ENCODE measurements at places on chromosomes 1 and 21.

DNA sequence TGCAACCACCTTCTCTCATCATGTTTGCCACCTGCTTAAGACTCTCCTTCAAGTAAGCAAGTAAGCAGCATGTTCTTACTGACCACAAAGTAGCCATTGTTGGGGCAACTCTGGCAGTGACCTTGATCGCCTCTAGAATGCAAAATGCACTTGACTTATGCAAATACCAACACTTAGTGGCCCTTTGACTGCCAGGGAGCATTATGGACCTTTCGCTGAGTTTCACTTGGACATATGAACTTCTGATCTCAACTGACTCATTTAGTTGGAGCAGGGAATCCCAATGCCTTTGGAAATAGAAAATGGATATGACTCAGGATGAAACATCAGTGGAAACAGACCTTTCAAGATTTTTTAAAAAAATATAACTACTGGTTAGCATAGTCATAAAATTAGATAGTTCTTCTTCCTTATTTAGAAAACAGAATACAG lies 6.1 kb upstream of the PLA2G5 start:
- no peak for DNase-seq

- DNase-seq: no peak
Observed at GRCh38 chr1:214085325-214085724, 97.6 kb downstream of the PROX1 start.

- DNase-seq: no peak
Observed at GRCh38 chr1:190835658-190836057, 358.0 kb upstream of the BRINP3 start.

- DNase-seq: no peak
Observed at GRCh38 chr1:66327588-66327987, 206.4 kb upstream of the SGIP1 start.

DNA sequence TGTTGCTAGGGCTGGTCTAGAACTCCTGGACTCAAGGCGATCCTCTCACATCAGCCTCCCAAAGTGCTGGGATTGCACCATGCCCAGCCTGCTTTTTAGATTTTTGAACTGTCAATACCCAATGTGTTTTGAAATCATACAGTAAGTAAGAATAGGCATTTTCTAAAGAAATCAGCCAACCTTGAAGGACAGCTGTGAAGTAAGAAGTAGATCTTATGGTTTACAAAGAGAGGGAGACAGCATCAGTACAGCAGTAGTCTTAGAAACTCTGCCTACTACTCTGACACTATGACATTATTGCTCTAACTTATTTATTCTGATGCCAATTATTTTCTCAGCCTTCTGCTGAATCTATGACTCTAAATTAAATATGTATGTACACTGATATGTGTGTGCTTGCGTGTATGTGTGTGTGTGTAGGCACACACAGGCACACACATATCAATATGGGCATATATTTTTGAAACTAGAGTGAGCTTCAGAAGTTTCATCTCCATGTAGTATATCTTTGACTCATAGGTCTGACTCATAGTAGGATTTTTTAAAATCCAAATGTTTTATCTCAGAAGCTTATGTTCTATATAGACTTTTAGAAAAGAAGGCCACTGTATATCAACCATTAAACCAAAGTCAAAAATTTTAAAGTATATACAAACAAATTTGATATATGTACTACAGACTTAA lies 140.4 kb downstream of the COL24A1 start:
- no peak for DNase-seq

DNA sequence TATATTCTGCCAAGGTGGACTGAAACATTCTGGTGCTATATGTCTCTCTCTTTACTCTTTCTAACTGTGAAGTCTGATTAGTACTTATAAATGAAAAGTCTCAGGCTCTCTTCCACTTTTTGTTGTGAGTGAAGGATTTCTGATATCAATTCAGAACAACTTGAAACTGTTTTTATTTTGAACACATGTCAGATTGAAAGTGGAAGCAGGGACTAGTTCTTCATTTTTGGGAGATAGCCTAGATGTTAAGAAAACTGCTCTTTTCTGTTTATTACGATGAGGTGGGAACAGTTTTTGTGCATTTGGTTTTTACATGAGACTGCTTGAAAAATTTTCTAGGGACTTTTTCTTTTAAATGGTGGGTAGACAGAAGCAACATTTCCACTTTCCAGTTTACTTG lies 14.5 kb upstream of the GBP3 start:
- no peak for DNase-seq

DNA sequence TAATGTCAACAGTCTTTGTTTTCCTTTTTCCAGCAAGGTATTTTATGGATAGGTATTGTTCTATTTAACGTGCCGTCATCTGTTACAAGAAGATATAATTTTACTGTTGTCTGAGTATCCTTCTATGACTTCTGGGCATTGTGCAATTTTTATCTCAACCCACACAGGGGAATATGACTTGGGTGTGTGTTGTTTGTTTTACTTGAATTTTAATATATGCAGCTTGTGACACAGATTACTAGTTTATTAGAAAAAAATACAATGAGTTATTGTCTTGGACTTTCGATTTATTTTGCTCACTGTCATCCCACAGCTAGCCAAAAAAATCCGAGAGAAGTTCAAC lies 111.9 kb downstream of the CACHD1 start:
- no peak for DNase-seq

DNA sequence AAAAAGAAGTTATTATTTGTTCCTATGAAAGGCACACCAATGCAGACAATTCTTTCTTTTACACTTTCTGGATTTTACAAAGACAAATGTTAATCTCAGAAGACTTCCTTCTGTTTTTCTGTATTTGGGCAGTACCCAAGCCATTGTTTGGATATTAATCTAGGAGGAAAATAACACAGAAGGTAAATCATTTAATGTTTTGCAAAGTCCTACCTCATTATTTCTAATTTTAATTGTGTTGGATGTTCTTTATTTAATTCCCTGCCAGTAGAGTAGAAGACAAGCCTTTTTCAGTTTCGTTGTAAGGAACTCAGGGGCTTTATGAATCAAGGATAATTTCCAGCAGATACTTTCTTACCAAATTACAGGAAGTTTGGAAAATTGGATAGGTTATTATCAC lies 118.3 kb downstream of the VPS13D start:
- no peak for DNase-seq

- DNase-seq: peak; percentile 92
Observed at GRCh38 chr1:2189459-2190425, 4.8 kb downstream of the FAAP20 start.

GRCh38 chr21:46406001-46406400 lies 52.7 kb upstream of the DIP2A start:
- no peak for DNase-seq

DNA sequence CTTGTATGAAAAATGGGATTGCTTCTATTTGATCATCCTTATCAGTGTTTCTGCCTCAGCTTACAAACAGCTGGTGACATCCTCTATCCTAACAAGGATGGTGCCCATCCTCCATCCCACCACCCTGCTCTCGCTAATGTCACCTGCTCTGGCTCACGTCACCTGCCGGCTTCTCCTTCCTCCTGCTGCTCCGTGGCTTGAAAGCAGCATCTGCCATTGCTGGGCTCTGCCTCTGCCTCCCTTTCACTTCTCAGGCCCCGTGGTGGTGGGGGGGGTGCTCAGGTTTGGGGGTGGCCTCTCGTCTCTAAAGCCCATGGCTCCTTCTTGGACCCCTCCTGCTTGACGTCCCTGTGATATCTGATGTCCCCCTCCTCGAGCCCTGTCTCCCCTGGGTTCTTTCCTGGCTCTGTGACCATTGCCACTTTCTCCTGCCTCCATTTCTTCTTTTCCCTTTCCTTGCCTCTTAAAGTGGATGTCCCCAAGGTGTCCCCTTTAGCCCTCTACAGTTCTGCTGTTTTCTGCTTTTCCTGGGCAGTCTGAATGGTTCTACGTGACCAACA lies 135.5 kb upstream of the ERRFI1 start:
- DNase-seq: no peak

- no peak for DNase-seq
Observed at GRCh38 chr1:159121526-159121925, 45.0 kb upstream of the AIM2 start.

DNA sequence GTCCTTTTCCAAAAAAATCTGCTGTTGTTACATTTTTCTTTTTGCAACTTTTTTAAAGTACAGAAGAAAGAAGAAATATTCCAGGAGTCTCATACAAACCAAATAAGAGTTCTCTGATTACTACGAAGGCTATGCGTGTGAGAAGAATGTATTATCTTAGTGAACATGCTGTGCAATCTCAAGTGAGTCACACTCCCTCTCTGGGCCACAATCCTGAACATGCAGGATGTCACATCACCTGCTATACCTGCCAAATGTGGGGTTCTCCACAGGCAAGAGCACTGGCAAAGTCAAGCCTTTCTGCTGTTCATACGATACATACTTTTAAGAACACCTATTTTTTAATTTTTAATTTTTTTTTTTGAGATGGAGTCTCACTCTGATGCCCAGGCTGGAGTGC lies 21.7 kb upstream of the TRIM63 start:
- DNase-seq: no peak

DNA sequence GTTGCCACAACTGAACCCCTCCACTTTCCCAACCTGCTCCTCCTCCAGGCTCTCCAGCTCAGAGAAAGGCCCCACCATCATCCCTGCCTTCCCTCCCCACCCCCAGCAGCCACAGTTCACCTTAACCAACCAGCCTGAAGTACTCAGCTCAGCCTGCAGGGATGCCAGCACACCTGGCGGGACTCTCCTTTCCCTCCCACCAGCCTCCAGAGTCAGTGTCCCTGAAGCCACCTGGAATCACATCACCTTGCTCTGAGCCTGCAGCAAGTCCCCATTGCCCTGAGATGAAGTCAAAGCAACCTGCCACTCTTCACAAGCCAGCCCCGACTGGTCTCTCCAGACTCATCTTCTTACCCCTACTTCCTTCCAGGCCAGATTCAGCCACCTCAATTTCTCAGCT lies 26.2 kb upstream of the ZC3H12A start:
- no peak for DNase-seq

DNA sequence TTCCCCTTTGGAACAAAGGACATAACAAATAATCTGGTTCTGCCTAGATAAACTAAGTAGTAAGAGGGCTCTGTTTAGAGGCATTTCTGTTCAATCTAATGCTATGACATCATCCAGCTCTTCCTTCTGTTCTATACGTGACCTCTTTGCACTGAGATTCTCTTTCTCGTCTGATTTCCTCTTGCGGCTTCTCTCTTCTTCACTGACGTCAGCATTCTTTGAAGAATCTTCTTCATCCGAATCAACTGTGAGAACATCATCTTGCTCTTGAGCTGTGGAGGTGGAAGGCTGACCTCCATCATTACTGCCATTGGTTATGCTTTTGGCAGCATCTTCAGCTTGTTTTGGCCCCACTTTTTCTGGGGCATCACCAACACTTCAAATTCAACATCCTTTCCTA lies 130.4 kb downstream of the HS2ST1 start:
- DNase-seq: no peak

GRCh38 chr1:41009466-41009865 lies 12.1 kb downstream of the SLFNL1 start:
- DNase-seq: no peak

DNA sequence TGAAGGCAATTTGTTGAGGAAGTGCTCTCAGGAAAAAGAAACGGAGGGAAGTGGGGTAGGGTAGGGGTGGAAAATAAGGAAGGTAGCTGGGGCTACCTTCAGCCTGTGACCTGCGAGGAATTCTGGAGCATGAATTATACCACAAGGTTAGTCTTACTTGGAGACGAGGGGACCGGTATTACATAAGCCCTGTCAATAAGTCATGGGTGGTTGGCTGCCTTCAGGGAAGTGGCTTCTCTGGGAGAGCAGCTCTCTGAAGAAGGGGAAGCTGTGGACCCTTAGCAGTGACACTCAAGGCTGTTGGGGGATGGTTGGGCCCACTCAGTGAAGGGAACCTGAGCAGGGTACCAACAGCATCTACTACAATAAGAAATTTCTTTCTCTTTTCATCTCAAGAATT lies 111.3 kb downstream of the TNFSF18 start:
- no peak for DNase-seq

- DNase-seq: no peak
Observed at GRCh38 chr1:221637641-221638041, 104.2 kb downstream of the DUSP10 start.

DNA sequence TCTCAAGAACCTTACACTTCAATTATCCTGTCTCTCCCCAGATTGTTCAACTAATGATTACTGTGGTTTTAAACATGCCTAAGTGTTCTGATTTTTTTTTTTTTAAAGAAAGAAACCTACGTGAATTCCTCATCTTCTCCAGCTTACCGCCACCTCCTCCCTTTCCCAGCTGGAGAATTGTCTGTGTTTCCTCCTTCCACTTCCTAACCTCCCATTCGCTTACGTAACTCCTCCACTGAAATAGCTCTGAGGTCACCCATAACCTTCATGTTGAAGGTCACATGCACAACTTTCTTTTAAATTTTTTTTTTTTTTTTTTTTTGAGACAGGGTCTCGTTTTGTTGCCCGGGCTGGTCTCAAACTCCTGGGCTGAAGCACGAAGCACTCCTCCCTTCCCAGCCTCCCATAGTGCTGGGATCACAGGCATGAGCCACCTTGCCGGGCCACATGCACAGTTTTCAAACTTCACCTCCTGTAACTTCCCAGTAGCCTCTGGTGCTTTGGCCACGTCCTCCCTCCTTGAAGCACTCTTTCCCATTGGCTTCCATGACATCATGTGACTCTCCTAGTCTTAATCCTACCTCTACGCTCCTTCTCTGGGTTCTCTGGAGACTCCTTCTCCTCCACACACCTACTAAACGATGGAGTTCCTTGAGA lies 9.8 kb upstream of the CAPZB start:
- no peak for DNase-seq

DNA sequence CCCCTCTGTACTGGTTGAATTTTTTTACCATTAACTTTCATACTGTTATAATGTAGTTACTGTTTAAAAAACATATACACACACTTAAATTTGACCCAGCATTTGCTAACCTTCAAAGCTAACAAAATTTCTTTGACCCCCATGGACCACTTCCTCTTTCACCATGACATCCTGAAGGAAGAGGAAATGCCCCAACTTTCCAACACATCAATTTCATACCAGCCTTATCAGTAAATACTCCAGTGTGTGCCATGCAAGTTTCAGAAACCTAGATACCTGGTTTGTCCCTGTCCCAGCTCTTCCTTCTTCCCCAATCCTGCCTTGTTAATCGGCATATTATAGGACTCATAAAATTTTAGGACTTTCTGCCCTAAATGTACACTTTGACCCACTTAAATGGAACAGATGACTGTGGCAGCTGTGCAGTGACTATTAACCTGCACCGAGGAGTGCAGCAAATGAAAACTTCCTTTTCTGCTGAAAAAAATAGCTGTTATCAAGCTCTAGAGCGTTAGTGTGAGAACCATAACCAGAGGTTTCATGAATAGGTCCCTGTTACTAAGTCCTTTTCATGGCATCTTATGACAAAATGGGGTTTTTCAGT lies 54.1 kb downstream of the DTL start:
- no peak for DNase-seq

GRCh38 chr1:64163970-64164369 lies 39.5 kb upstream of the UBE2U start:
- no peak for DNase-seq

GRCh38 chr1:28056129-28056925 lies 32.1 kb downstream of the EYA3 start:
- DNase-seq: no peak

DNA sequence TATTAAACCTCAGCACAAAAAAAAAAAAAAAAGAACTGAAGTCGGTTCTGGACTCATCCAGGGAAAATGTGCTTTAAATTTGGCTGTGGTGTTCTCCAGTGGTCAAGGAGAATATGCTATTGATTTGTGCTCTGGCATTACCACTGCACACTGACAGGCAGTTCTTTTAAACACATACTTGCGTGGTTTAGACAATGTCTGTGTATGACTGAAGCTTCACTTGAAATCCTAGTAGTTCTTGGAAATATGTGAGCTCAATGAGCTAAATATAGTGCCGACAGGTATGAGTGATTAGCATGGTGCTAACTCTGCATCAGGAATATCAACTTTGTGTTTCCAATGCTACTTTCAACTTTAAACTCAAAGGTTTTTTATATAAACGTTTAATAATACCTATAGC lies 415.6 kb downstream of the SMYD3 start:
- no peak for DNase-seq

All from right kidney (tissue), 9 donors.